ENCODE measurements at places on chromosomes 4 and X.

DNA sequence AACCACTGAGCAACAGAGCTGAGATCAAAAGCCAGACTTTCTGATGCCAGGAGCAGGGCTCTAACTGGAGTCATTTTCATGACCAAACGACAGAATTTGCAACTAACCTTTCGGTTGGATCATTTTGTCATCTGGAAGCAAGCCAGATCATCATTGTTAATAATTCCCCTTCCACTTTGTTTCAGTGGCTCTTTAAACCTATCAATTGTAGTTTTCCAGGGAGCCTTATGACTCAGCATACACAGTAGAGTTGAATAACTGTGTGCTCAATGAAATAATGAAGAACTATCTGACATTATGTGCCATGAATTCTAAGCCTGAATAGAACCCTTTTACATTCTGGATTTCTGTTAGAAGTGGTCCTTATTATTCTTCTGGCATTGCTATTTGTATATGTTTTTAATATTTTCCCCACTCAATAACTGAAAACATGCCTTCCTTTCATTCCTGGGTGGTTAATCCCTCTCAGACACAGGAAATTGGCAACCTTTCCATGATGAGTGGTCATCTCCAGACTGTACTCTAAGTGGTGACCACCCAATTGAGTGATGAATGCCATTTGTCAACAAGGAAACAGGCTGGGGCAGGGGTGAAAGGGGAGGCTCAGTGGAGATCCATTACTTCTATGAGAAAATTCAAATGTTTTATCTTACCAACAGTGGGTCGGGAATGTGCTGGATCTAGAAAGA is 431.8 kb downstream of the BCOR start:
- no peak for DNase-seq

- no peak for DNase-seq
Observed at GRCh38 chr4:36427696-36428095, 146.3 kb downstream of the DTHD1 start.

DNA sequence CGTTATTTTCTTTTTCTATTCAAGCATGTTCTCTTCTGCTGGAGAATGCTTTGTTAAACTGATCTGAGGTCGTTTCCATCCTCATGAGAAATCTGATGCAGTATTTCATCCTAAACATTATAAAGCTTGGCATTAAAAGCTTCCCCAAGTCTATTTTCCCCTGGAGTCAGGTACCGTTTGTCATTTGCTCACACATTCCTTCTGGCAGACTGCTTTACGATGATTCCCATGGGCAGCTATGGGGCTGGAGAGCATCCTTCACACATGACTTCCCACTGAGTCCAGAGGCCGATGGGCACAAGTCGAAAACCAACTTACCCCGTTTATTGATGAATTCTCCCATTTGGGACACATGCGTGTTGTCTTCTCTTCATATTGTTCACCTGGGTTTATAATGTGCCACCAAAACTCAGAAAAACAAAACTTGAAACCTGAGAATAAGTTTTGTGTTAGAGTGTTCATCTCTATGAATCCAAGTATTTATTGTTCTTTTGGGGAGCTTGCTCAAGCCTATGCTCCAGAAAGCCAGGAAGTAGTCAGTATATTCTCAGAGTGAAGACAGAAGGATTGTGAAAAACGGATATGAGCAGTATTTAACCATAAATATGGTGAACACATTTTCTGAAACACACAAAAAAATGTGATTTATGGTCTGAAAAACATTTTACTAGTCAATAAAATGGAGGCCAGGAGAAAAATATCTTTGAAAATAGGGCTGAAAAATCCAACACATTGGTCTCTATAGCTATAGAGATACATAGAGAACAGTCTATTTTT is 298.8 kb upstream of the NOCT start:
- DNase-seq = no peak

DNA sequence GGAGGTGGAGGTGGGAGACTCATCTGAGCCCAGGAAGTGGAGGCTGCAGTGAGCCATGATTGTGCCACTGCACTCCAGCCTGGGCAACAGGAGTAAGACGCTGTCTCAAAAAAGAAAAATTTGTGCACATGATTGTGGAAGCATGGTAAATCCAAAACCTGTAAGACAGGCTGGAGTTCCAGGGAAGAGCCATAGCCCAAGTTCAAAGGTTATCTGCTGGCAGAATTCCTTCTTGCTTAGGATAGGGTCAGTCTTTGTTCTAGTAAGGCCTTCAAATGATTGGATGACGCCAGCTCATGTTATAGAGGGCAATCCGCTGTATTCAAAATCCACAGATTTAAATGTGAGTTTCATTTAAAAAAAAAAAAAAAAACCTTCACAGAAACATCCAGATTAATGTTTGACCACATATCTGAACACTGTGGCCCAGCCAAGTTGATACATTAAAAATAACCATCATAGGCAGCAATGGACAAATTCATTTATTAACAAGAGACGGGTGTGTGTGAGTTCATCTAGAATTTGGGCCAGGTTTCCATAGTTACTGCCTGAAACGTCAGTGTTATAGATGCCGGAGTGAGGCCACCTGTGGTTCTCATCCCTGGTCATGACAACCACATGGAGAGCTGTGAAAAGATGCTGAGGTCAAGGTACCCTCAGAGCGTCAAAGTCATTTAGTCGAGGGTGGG is 35.2 kb upstream of the SLC2A9 start:
- DNase-seq = no peak

DNA sequence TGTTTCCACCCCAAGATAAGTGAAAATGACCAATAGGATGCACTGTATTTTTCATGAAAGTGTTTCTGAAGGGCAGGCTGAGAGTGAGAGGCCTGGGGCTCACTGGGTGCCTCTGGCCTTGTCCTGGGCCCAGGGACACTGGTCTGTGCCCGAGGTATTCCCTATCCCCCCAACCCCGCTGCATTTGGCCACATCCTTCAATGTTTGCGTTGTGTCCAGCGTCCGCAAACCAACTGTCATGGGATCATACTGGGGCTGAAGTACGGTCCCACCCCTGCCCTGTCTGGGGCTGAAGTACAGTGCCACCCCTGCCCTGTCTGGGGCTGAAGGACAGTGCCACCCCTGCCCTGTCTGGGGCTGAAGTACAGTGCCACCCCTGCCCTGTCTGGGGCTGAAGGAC is 22.0 kb upstream of the MSANTD1 start:
- no peak for DNase-seq

GRCh38 chrX:13579661-13580060 is 10.3 kb downstream of the EGFL6 start:
- no peak for DNase-seq

DNA sequence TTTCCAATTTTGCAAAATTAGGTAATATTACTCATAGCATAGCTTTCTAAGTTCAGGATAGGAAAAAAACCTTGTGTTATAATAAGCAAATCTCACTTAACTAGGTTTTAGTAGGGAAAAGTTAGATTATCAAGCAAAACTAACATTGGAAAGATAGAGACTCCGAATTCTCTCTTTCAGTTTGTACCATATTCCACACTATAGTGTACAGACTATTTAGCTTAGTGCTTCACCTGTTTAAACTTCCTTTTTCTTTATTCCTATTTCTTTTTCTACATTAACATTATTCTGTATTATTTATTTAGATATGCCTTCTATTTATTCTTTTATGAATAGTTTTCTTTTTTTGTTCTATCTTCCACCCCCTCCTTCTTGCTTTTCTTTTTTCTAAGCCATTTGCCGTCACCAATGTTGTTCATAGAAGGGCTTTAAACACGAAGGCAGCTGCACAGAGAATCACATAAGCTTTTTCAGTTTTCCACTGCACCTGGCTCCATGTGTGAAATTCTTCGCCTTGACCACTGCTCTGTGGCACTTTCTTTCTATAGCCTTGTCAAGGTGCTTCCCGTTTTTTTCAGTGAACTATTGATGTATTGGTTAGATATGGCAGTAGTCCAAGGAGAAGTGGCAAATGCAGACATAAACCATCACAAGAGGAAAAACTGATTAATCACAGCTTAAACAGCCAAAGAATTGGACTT is 8.5 kb downstream of the PCDH10 start:
- no peak for DNase-seq

DNA sequence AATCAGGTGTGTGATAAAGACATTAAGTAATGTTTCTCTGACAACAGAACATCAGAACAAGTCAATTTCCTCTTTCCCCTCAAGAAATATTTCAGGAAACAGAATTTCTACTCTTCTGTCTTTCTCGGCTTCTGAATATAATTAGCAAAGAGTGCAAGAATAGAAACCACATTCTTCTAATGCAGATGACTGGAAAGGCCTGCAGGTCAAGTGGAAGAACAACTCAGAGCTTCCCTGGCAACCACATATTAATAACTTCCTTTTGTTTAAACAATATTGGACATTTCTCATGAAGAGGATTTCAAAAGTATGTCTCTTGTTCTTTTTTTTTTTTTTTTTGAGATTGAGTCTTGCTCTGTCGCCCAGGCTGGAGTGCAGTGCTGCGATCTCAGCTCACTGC is 225.5 kb downstream of the PARM1 start:
- no peak for DNase-seq

GRCh38 chrX:119402588-119402987 is 3.5 kb downstream of the SLC25A43 start:
- DNase-seq = no peak

DNA sequence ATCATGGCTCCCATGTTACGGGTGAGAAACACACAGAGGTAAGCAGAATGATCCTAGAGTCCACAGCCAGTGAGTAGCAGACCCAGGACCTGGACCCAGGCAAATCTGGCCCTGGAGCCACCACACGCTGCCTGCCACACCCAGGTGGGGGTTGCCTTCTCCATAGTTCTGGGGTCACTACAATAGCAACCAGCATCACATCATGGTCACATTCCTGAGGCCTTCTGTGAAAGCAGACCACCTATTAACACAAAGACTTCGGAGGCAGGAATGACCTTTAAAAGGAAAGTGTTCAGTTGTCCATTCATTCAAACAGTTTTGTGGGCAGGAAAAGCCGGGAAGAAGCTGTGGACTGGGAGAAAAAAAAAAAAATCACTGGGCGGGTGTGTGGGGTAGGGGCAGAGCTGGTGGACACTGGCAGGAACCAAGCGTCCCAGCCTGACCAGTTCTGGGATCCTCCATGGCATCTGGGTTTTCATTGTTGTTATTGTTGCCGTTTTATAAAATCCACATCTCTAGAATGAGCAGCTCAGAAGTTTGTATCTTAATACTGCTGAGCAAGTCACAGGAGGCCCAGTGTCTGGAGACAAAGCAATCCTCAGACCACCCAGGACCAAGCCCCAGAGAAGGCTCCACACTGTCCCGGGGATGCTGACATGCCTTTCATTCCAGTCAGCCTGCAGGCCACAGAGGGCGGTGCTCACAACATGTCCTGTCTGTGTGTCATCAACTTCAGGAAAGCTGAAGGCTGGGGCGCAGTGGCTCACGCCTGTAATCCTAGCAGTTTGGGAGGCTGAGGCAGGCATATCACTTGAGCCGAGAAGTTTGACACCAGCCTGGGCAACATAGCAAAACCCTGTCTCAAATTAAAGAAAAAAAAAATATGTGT is 67.0 kb downstream of the SEL1L3 start:
- DNase-seq = no peak

DNA sequence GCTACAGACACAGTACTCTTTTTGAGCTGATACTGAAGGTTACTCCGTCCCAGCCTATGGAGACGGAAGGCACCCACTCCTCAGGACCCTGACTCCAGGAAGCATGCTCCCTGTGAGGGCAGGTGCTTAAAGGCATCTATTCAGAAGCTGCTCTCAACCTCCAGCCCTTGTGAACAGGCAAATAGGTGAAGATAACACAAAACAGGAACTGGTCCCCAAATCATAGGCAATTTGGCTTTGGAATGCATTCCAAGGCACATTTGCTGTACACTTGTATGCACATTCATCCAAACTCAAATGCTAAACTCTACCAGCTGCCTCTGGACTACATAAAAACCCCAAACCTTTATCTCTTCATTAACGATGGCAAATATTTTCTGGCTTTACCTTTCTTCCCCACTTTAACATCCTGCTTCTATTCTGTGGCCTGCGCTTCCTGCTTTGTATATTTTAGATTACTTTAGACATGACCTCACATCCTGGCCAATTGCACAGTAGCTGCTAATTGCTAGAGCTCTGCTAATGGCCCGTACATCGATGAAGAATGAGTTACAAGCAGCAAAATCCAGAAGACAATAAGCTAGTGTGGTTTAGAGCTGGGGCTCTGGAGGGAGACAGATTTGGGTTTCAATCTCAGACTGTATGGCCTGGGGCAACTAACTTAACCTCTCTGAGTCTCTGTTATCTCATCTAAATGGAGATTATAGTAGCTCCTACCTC is 3.2 kb downstream of the SEL1L3 start:
- DNase-seq = no peak

DNA sequence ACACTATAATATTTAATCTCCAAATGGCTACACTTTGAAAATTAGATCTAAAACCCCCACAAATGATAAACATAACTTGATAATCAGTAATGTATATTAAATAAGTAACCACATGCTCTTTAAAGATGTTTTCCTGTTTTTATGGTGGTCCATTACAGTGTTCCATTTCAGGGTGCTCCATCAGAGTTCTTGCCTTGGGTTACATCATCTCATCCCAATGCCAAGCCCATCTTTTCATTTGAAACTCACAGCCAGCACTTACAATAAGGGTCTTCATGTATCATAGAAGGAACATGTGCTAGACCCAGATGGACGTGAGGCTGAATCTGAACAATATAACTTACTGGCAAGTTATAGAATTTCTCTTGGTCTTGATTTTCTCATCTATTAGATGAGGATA is 10.5 kb upstream of the PAQR3 start:
- no peak for DNase-seq

GRCh38 chrX:138020941-138021340 is 455.0 kb downstream of the ZIC3 start:
- no peak for DNase-seq

DNA sequence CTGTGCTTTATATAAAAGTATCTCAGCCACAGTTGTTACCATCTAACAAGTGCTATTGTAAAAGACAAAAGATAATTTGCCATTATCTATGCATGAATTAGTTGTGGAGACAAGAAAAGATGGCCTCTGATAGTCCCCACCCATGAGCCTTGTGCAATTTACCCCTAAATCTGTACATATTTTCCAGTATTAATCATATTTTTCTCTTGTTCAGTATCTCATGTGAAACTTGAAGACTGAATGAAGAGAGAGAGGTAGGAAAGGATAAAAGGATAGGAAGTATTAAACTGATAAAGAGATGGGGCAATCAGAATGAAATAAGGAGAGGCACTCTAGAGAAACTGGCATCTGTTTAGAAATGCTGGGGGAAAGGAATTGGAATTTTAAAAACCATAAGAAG is 3.7 kb downstream of the MYOZ2 start:
- no peak for DNase-seq

DNA sequence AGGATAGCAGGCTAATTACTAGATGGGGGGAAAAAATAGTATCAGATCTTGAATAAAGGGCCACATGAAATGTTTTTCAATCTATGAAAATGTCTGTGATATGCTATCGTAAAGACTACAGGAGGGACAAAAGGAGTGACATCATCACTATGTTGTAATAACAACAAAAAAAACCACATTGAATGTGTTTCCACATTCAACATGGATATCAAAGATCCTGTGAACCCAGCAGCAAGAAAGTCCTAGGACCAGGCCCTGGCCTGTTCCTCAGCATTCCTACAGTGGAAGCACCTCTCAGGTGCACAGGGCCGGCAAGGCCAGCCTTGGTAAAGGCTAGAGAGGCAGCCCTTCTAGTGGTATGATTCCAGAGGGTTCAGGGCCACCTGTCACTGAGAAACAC is 118.3 kb downstream of the RELL1 start:
- DNase-seq = no peak

GRCh38 chr4:73764513-73764912 is 24.1 kb downstream of the CXCL8 start:
- no peak for DNase-seq

GRCh38 chrX:75107863-75108509 is 48.1 kb downstream of the ABCB7 start:
- DNase-seq = no peak
